NCI-H2227 treated with DMSO at 0.1 percent for 48 hours (cell line): ENCODE measurements at places on chromosomes 7 and 10.

- DNase-seq = no peak
These were observed 40.3 kb upstream of the TNPO3 start for GRCh38 chr7:129095258-129095657.

DNA sequence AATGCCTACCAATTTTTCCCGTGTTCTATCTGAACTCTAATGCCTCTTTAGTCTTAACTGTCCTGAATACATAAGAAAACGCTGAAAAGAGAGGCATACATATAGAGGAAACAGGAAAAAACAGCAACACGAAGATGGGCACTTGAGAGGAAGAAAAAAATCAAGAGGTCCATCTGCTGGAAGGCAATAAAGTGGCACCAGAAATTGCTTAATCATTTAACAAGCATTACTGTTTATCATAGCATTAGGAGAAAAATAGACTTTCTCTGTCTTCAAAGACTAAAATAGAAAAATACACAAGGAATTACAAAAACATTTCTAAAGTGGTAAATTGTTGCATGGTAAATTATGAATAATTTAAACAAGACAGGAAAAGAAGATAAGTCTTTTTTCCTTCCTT is 35.0 kb downstream of the NSUN6 start:
- no peak for DNase-seq

GRCh38 chr10:99422529-99423096 is 7.8 kb downstream of the GOT1 start:
- no peak for DNase-seq

GRCh38 chr10:36608251-36608650 is 517.1 kb upstream of the ANKRD30A start:
- DNase-seq = no peak

DNA sequence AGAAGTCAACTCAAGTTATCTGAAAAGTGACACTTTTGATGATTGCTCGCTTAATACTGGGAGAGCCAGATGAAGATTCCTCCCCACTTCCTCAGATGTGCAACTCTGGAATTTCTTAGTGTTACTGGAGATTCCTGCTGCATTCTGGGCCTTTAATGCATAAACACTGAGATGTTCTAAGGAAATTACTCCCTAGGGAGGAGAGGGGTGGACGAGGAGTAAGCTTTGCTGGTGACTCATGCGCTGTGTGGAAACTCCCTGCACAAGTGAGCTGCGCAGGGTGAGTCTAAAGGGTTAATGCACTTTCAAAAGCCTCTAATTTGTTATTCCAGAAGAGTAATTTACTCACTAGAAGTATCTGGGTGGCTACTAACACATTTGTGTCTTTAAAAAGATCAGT is 46.3 kb downstream of the EGFR start:
- no peak for DNase-seq

GRCh38 chr7:106681815-106682495 is 21.0 kb upstream of the CCDC71L start:
- no peak for DNase-seq

- DNase-seq = no peak
These were observed 187.3 kb downstream of the DPY19L1 start for GRCh38 chr7:34849986-34850385.

DNA sequence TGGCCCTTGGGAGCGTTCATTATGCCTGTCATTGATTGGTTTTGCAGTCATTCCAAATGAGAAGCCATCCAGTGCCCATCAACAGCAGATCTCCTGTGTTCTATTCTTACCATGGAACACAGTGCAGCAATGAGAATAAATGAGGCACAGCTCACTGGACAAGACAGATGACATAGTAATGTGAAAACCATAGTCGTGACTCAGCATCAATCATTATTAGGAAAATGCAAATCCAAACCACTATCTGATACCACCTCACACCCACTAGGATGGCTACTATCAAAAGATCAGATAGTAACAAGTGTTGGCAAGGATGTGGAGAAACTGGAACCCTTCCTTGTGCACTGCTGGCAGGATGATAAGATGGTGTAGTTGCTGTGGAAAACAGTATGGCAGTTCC is 144.7 kb downstream of the ARHGAP22 start:
- no peak for DNase-seq
